ENCODE measurements at places on chromosomes 16 and 17.

GRCh38 chr17:3688027-3688553, 7.9 kb downstream of the P2RX5 start:
- DNase-seq: no peak

- no peak for DNase-seq
These were observed 98.3 kb downstream of the N4BP1 start for GRCh38 chr16:48511716-48512115.

DNA sequence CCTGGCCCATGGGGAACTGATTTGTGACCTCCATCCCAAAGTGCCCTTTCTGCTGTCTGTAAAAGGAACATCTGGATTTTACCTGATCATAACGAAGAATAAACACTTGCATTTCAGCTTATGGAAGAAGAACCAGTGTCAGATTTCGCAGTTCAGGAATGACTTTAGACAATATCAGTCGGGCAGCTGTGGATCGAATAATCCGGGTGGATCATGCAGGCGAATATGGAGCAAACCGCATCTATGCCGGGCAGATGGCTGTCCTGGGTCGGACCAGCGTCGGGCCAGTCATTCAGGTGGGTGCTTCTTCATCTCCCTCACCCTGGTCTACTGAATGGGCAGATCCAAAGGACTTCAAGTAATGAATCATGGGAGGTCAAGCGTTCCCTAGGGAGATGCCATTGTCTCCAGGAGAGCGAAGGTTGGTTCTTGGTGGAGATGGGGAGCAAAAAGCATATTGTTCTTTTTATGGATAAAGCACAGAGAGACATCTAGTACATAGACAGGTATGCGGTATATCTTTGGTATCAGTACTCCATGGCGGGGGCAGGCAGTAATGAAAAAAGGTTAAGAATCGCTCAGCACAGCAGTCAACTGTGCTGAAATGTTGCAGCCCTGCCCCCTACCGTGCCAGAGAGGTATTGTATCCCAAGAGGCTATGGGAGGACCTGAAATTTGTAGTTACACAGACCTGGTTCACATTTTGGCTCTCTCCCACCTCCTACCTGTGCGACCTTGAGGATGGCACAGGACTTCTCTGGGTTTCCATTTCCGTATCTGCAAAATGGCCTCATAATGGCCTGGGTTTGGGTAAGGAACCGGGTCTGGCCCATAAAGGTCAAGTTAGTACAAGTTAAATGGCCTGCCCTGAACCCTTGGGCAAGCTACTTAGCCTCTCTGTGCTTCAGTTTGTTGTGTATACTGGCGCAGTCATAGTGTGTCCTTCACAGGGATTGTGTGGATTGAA, 4.7 kb downstream of the COQ7 start:
- peak; percentile 49 for DNase-seq

GRCh38 chr17:7552621-7553051, 3.8 kb downstream of the TNFSF12 start:
- no peak for DNase-seq

GRCh38 chr17:78272181-78272913, 40.9 kb downstream of the TMEM235 start:
- peak; percentile 23 for DNase-seq

DNA sequence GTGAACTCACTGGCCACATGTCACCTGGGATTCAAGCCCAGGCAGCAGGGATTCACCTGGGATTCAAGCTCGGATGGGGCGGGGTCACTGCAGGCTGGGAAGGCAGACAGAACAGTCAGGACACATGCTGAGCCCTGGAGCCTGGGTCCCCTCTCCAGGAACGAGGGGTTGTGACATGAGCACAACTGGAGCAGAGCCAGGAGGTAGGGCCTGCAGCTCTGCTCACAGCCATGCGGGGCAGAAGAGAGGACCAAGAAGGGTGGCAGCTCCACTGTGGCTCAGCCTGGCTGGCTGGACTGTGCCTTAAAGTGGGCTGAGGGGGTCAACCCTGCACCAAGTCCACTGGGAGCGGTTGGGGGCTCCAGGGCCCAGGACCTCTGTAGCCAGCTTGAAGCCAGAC, 150.1 kb downstream of the RAB11FIP4 start:
- DNase-seq: no peak

- no peak for DNase-seq
These were observed 62.0 kb downstream of the IL21R start for GRCh38 chr16:27463741-27464591.

- no peak for DNase-seq
These were observed 92.1 kb downstream of the WDR59 start for GRCh38 chr16:74892574-74893461.

DNA sequence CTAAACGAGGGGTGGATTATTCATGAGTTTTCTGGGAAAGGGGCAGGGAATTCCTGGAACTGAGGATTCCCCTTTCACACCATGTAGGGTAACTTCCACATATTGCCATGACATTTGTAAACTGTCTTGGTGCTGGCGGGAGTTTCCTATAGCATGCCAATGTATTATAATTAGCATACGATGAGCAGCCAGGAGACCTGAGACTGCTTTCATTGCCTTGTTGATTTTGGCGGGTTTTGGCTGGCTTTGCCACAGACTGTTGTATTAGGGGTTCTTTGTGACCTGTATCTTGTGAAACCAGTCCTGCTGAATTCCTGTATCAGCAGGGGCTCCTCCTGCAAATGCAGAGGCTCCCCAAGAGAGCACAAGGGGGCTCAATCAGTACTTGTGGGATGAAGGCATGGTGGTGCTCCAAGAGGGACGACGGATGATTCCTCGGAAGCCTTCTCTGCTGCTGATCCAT, 104.4 kb upstream of the CACNG5 start:
- DNase-seq: no peak

- DNase-seq: no peak
These were observed 110.8 kb upstream of the DNAH9 start for GRCh38 chr17:11487469-11487868.

DNA sequence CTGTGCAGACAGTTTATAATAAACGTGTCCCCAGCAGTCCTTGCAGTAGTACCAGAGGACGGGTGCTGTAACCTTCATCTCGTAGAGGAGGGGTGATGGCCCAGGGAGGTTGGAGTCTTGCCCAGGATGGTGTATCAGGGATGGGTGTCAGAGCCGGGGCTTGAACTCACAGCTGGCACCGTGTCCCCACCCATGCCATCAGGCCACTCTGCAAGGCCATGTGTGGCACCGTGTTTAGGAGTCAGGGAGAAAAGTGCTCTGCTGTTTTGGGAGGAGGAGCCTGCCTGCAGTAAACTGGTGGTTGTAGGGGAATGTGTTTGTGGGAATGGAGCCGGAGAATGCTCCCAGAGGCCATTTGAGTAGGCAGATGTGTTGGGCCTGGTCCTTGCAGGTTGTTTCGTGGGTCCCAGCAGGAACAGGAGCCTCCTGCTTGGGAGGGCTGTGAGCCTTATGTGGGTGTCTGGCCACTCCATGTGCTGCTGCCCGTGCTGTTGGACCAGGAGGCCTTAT, 1.7 kb downstream of the ADORA2B start:
- DNase-seq: no peak

- DNase-seq: peak; percentile 88
These were observed 17.0 kb downstream of the CRYM start for GRCh38 chr16:21260870-21261791.

GRCh38 chr16:56352351-56353053, 72.8 kb downstream of the AMFR start:
- no peak for DNase-seq

GRCh38 chr16:48318630-48319029, 66.6 kb downstream of the SIAH1 start:
- DNase-seq: peak; percentile 86

GRCh38 chr17:29572691-29573557, 4.4 kb downstream of the TP53I13 start:
- peak; percentile 51 for DNase-seq

- DNase-seq: peak; percentile 7
These were observed 20.9 kb downstream of the CCDC182 start for GRCh38 chr17:57724026-57724728.

DNA sequence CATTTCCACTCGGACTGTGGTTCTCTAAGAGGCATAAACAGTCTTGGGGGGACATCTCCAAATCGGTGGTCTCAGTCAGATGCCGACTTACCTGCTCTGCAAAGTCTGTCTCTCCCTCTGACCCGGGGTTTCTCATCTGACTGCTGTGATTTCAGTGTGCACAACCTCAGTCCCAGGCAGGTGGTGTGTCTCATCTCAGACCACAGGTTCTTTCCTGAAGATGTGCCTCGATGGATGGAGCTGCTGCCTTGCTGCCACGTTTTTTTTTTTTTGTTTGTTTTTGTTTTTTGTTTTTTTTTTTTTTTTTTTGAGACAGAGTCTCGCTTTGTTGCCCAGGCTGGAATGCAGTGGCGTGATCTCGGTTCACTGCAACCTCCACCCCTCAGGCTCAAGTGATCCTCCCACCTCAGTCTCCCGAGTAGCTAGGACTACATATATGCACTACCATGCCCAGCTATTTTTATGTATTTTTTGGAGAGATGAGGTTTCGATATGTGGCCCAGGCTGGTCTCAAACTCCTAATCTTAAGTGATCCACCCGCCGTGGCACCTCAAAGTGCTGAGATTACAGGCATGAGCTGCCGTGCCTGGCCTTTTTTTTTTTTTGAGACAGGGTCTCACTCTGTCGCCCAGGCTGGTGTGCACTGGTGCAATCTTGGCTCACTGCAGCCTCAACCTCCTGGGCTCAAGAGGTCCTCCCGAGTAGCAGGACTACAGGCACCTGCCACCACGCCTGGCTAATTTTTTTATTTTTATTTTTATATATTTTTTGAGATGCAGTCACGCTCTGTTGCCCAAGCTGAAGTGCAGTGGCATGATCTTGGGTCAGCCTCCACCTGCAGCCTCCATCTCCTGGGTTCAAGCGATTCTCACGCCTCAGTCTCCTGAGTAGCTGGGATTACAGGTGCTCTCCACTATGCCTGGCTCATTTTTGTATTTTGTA, 15.4 kb downstream of the SPIRE2 start:
- no peak for DNase-seq

GRCh38 chr17:28726226-28726626, at the start of gene TLCD1:
Gene TLCD1 (minus strand): TSS chr17:28726233. CDS start chr17:28726097, 136 bp downstream.
- peak; percentile 66 for DNase-seq

DNA sequence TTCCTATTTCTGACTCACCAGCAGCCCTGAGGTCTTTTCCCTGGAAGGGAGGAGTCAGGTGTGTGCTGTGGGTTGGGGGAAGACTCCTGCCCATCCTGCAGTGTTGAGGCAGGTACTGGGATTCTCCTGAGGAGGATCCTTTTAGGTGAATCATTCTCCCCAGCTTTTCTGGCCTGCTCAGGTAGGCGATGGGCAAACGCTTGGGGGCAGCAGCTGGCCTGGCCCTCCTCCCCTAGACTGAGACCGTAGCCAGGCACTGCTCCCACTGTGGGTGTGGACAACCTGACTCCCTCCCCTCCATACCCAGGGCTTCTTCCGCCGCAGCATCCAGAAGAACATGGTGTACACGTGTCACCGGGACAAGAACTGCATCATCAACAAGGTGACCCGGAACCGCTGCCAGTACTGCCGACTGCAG, 15.1 kb downstream of the GJD3 start:
- no peak for DNase-seq

GRCh38 chr17:66695098-66695497, 139.8 kb upstream of the CACNG5 start:
- DNase-seq: no peak

DNA sequence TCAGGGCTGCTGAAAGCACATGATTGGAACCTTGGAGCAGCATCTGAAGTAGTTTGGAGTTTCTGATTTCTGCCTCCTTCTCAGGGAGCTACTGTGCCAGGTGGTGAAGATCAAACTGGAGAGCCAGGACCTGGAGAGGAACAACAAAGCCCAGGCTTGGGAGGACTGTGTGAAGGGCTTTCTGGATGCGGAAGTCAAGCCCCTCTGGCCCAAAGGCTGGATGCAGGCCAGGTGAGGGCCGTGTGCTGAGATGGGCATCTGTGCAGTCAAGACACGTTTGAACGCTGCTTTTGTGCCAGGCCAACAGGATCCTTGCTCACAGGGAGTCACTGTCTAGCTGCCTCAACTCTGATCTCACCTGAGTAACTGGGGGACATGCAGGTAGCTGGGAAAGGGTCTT, 23.8 kb downstream of the UBN1 start:
- DNase-seq: no peak

- no peak for DNase-seq
These were observed 391.6 kb downstream of the CDH11 start for GRCh38 chr16:64730261-64730660.

- peak; percentile 52 for DNase-seq
These were observed 7.5 kb downstream of the NME3 start for GRCh38 chr16:1763521-1764511.

- DNase-seq: no peak
These were observed 26.9 kb downstream of the NLRC5 start for GRCh38 chr16:57016301-57016700.

- peak; percentile 64 for DNase-seq
These were observed 20.1 kb upstream of the MLYCD start for GRCh38 chr16:83878838-83879237.

- DNase-seq: no peak
These were observed 17.4 kb upstream of the MAP3K14 start for GRCh38 chr17:45334231-45334630.

GRCh38 chr16:5041600-5042133, 7.9 kb upstream of the NAGPA start:
- DNase-seq: peak; percentile 69

DNA sequence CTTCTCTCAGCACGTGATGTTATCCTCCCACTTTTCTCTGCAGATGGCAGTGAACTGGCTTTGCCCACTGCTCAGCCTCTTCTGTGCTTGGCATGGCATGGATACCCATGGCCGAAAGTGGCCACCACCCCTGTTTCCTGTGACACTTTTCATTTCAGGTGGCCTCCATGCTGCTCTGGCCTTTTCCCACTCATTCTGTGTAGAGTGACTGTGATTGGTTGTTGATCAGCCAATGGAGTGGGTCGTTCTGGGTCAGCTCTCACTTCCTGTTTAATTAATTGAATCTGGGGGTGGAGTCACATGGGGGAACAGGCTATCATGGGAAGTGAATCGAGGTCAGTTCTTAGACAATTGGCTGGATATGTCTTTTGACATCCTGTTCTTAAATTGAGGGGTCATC, 350.1 kb upstream of the EEF2KMT start:
- DNase-seq: no peak

GRCh38 chr16:48647794-48648193, 37.8 kb upstream of the N4BP1 start:
- no peak for DNase-seq

GRCh38 chr16:86222965-86223551, 287.3 kb upstream of the FOXF1 start:
- DNase-seq: peak; percentile 94

- DNase-seq: peak; percentile 12
These were observed 69.2 kb downstream of the PRKCB start for GRCh38 chr16:23905027-23905426.

- no peak for DNase-seq
These were observed 403 bp downstream of the TEPSIN start for GRCh38 chr17:81238490-81238814.

All from fibroblast of upper back skin (primary cell).